ENCODE measurements at places on chromosomes 7 and 10.

DNA sequence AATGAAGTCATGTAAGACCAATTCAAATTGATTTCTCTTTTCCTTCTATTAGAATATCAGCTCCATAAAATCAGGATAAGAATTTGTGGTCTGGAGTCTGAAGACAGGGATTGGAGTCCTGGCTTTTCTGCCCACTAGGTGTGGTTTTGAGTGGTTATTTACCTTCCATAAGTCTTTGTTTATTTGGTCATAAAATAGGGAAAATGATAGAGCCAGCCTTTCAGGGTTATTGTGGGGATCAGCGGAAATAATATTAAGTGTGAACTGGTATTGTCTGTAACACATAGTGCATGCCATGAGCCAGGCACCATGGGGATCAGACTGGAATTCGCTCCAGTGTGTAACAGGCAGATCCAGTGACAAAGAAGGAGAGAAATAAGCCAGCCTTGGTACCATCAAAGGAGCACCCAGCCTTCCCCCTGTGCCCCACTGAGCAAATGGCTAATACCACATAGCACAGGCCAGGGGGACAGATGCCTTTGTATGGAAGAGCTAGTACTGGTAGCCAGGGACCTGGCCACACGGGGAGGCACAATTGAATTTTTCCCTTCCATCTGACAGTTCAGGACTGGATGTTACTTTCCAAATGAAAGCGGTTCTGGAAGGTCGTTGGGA, 509.7 kb upstream of the PODXL start:
- DNase-seq, result no peak

DNA sequence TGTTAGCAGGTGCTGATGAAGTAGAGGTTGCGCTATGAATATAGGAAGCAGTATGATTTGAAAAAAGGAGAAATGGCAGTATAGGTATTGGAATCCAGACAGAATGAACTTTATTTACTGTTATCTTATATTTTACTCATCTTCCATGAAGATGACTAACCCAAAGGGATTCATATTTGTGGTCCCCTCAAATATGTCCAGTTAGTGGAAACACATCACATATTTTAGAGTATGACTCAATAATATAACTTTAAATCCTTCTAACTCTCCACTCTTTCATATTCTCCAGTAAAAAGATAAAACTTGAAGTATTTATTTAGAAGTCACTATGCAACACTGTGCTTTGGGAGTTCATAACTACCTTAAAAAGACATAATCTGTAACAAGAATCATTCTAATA, 286.5 kb upstream of the LRRTM3 start:
- no peak for DNase-seq

GRCh38 chr7:53794816-53795215, 747.4 kb upstream of the VSTM2A start:
- DNase-seq, result no peak

GRCh38 chr10:21530641-21531040, 3.4 kb upstream of the MLLT10 start:
- DNase-seq, result no peak

GRCh38 chr7:104264285-104264684, 56.5 kb upstream of the ORC5 start:
- no peak for DNase-seq

GRCh38 chr10:61970182-61971002, 68.9 kb downstream of the ARID5B start:
- DNase-seq, result no peak

DNA sequence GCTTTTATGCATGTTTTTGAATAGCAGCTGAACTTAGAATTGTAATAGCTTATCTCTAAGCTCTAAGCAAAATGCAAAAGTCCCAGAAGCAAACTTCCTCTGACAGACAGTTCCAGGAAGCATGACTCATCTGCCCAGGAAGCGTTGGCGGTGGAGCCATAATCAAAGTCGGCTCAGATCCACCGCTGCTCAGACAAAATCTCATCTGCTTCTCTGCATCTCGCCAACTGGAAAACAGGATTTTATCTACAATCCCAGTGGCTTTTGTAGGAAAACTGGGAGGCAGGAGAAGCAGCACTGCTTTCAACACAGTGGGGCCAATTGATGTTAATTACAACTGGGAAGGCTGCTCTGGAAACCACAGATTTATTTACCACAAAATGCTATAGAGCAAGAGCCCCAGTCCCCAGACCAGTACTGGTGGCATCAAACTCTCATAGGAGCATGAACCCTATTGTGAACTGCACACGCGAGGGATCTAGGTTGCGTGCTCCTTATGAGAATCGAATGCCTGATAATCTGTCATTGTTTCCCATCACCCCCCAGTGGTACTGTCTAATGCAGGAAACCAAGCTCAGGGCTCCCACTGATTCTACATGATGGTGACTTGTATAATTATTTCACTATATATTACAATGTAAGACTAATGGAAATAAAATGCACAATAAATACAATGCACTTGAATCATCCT, 99.9 kb downstream of the CUBN start:
- peak; percentile 92 for DNase-seq

GRCh38 chr7:154598396-154598795, 404.5 kb downstream of the PAXIP1 start:
- DNase-seq, result no peak

DNA sequence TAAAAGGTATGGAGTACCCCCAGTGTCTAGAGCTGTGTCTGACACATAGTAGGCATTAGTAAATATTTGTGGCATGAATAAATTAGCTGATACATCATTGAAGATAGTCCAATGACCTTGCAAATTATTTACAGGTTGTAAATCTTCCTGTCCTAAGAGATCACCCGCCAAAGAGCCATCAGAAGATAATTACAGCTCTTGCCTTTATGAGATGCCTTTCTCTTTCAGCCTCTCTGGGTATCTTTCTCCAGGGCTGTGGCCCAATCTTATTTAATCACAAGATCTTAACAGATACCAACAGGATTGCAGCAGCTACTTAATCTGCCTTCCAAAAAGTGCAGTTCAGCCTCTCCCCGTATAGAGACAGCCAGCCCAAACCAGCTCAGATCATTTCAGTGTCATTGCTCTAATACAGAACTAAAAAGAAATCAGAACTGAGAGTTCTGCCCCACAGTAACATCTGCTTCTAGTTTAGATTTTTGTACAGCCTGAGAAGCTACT, 41.5 kb downstream of the MYOF start:
- peak; percentile 48 for DNase-seq

- DNase-seq, result no peak
These were observed 167.4 kb downstream of the TMEM26 start for GRCh38 chr10:61285749-61286148.

DNA sequence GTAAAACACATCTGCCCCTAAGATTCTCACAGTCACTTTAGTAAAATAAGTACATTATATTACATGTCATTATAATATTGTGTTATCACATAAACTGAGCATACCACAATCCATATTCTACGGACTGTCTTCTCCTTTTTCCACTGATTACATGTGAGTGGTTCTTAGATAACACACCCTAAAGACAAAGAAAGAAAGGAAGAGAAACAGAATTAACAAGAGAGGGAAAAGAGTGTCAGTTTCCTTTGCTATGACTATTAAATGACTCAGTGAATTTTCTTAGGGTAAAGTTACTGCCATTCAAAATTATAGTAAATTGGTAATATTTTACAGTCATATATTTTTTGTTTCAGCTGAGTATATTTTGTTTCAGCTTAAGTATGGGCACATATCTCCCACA, 268.3 kb downstream of the TWIST1 start:
- DNase-seq, result no peak

DNA sequence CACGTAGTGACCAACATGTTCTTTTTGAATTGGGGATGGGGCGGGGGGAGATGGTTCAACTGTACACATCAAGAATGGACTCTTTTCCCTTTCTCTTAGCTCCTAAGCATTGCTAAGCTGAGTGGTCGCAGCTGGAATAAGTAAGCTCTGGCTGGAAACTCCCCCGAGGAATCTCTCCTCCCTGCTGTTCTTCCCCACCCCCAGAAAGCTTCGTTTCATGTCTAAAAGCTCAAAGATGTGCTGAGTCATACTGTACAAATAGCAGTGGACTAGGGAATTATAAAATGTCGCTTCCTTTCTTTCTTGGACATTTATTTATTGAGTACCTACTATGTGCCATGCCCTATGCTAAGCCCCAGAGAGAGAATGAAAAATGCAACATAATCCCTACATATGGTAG, 191.1 kb upstream of the ADO start:
- no peak for DNase-seq

- DNase-seq, result no peak
These were observed 32.4 kb downstream of the CRHR2 start for GRCh38 chr7:30649717-30650420.

DNA sequence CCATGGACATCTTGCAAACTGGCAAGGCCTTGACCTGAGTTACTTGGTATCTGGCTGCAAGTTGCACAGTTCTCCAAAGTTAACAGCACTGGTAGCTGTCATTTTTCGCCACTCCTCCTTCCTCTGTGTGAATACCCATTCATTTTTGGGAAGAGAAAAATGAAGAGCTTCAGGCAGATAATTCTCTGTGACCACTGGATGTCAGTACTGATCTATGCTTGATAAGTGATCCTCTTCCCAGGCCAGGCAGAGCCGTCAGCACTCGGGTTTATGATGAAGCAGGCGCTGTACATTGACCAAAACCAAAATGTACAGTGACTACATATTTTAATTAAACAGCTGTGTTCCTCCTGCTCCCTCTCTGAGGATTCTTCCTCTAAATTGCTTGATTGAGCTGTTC, 55.9 kb upstream of the PDZD8 start:
- peak; percentile 41 for DNase-seq

DNA sequence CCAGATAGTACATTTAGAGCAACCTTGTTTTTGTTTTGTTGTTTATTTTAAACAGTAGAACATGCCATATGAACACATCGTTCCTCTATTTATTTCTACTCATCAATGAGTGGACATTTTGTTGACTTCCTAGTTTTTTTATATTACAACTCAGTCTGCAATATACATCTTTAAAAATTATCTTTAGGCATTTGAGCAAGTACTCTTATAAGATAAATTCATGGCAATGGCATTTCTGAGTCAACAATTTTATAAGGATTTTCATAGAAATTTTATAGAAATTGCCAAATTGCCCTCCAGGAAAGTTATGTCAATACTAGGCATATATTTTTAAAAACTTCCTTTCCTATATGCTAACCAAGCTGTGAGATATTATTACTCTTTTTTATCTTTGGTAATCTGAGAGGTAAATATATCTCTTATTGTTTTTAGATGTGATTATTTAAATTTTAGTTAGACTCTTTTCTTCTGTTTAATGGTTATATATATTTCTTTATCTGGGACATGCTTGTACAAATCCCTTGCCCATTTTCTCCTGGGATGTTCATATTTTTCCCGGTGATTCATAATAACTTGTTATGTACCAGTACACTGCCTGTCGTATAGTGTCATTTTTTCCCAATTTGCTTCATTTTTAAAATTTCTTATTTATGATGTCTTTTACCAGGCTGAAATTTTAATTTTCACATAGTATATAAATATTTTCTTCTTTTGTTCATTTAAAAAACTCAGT, 50.5 kb downstream of the FZD1 start:
- no peak for DNase-seq

- DNase-seq, result no peak
These were observed 13.8 kb upstream of the LMOD2 start for GRCh38 chr7:123641901-123642300.

DNA sequence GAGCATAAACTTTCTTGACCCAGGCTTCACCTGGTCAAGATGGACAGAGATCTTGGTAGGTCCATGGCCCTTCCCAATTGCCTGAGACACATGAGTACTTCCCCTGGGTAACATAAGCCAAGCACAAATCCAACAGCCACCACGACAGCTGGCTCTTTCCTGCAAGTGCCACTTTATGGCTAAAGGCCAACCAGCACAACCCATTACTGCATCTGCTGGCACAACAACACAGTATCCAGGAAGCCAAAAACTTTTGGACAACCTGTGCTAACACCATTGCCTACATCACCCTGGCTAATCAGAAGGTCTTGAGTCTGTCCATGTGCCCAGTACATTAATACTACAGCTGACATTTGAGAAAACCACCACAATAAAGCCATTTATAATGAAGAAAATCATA, 548.0 kb upstream of the SEMA3D start:
- DNase-seq, result no peak

- DNase-seq, result peak; percentile 43
These were observed 95.4 kb upstream of the AFAP1L2 start for GRCh38 chr10:114499630-114500190.

DNA sequence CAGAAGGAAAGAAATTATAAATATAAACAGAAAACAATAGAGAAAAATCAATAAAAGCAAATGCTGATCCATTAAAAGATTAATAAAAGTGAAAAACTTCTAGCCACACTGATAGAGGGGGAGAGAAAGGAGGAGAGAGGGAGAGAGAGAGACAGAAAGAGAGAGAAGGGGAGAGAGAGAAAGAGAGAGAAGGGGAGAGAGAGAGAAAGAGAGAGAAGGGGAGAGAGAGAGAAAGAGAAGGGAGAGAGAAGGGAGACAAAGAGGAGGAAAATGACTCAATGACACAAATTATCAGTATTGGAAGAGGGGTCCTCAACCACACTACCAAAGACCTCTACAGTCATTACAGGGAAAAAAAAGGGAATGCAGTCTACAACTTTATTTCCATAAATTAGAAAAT, 94.4 kb upstream of the VIPR2 start:
- no peak for DNase-seq

- peak; percentile 50 for DNase-seq
These were observed 129.7 kb downstream of the ZNF365 start for GRCh38 chr10:62503872-62504271.

DNA sequence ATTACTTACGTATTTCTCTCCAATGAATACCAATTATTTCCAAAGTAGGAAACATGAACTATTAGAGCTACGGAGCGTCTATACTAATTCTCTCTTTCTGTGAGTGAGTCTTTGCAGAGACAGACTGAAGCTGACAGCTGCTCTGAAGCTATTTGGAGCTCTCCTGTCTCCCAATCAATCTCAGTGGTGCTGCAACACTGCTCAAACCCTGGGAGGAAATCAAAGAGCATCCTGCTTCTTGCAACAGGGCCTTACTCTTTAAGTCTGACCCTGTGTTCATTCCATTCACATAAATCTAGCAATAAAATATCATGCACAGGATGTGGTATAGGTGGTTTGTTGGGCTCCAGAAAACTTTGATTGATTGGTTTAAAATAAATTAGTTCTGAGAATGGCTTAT, 685.7 kb upstream of the IGFBP3 start:
- DNase-seq, result no peak

- DNase-seq, result no peak
These were observed 205.9 kb upstream of the SVIL start for GRCh38 chr10:29840516-29841276.

GRCh38 chr7:127733986-127734385, 82.0 kb downstream of the SND1 start:
- no peak for DNase-seq

- DNase-seq, result no peak
These were observed 7.4 kb upstream of the GNA12 start for GRCh38 chr7:2851497-2851896.

- DNase-seq, result no peak
These were observed 484.5 kb downstream of the MAGI2 start for GRCh38 chr7:78968951-78969350.

GRCh38 chr10:83820033-83820432, 319.3 kb upstream of the GHITM start:
- no peak for DNase-seq
